ENCODE measurements at places on chromosomes 3 and 15.
A peak's percentile ranks its signal among the peaks of the same experiment; 100 is the strongest.

GRCh38 chr3:50708620-50709019 lies 33.9 kb downstream of the DOCK3 start:
- DNase-seq, result no peak

DNA sequence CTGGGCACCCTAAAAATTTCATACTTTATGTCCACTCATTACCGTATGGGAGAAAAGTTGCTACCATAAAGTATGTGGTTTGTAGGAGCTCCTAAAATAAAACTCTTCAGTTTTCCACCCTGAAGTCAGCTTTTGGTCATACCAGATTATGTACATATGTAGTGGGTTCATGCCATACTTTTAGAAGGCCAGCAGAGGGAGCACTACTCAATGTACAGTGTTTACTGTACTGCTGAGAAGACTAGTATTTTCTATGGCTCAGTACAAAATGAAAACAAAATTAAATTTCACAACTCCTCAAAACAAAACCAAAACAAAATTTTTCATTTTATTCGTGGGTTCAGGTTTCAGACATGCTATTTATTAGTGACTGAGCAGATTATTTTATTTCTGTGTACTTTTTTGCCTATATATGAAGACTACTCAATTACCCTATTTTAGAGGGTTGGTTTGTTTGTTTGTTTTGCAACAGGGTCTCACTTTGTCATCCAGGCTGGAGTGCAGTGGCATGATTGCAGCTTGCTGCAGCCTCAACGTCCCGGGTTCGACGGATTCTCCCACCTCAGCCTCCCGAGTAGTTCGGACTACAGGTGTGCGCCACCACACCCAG lies 24.3 kb downstream of the NXPE3 start:
- DNase-seq, result no peak

GRCh38 chr15:55829826-55830225 lies 86.9 kb upstream of the PRTG start:
- no peak for DNase-seq

- no peak for DNase-seq
Observed at GRCh38 chr3:138473391-138473790, 39.0 kb downstream of the ESYT3 start.

DNA sequence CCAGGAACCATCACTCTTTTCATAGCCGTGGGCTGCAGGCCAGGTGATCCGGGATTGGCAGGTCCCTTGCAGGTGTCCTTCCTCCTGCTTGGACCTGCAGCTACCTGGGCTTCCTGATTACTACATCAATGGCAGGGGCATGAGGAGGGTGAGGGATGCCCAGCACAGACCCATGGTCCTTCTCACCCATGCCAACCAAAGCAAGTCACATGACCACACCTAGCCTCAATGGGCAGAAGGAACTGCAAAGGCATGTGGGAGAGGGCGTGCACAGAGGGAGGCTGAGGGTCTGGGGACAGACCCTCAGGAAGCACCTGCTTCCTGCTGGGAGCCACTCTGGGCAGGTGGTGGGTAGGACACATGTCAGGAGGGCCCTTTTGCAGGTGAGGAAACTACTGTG lies 105.2 kb downstream of the NUP210 start:
- no peak for DNase-seq

DNA sequence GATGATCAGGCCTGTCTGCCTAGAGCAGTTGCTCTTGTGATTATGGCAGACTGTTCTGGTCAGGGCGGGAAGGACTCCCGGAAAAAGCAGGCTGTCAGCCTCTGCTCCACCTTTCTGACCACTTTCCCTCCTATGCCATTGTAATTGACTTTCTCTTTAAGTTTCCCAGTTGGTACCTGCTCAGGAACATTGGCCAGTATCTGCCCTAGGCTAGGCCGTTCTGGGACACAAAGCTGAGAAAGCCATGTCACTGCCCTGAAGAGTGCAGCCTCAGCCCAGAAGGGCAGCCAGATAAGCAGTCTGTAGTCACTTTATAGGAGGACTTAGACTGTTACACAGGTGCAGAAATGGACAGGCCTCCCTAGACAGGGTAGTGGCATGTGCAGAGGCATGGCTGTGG lies 80.8 kb downstream of the CLSTN2 start:
- DNase-seq, result no peak

DNA sequence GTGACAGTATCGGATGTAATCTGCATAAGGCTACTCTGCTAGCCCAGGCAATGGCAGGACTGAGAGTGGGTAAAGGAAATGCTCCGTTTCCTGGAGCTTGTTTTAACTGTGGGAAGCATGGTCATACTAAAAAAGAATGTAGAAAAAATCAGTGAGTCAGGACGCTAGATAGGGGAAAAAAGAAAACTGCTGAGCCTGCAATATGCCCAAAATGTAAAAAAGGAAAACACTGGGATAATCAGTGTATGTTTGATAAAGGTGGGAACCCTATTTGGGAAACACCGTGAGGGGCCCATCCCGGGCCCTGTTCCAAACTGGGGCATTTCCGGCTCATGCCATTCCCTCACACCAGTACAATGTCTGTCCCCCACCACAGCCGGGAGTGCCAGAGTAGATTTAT lies 775.8 kb downstream of the ZPLD1 start:
- DNase-seq, result no peak

DNA sequence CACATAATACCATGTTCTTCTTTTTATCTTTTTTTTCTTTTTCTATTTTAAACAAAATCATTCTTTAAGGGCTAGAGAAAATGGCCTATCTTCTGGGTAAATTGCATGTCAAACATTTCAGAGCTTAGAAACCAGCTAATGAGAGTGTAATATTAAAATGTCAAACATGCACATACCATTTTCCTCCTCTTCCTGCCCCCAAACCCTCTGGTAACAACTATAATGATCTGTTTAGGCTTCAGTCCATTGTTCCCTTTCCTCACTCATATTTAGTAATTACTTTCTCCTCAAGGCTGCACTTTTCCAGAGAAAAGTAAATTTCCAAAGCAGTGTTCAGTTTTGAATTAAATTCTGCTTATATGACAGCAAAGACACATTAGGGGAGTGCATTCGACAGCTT lies 224.3 kb upstream of the ROBO2 start:
- DNase-seq, result no peak

DNA sequence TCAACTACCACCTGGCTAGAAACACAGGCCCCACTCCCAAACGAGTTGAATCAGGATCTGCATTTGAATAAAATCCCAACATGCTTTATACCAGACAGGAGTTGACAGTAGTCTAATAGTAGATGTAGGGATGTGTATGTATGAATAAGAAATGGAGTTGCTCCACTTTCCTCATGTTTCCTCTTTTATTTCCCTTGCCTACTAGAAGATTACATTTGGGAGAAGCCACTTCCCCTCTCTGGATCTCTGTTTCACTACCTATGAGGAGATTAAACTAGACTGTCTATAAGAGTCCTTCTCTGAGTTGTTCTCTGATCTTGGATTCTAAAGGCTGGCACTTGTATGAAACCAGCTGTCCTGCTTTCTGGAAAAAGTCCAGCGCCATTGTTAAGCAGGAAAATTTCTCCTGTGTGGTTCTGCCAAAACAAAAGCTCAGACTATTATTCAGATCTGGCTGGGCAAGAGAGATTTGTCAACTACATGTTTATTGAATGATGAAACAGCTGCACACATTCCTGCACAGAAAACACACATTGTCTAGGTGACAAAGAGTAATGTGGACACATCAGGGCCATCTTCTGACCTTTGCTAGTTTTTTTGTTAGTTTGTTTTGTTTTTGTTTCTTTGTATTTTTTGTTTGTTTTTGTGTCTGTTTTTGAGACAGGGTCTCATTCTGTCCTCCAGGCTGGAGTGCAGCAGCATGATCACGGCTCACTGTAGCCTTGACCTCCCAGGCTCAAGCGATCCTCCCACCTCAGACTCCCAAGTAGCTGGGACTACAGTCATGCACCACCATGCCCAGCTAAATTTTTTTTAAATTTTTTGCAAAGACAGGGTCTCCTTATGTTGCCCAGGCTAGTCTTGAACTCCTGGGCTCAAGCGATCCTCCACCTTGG lies 29.9 kb downstream of the ACP3 start:
- peak; percentile 11 for DNase-seq

DNA sequence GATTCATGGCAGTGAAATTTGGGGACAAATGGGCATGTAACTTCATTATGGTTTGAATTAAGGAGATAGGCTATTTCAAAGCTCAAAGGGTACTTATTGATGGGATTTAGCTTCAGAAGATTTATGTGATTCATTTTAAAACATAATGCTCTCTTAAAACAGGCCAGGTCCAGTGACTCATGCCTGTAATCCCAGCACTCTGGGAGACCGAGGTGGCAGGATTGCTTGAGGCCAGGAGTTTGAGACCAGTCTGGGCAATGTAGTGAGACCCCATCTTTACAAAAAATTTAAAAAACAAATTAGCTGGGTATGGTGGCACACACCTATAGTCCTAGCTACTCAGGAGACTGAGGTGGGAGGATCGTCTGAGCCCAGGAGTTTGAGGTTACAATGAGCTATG lies 11.5 kb downstream of the THAP10 start:
- DNase-seq, result no peak

DNA sequence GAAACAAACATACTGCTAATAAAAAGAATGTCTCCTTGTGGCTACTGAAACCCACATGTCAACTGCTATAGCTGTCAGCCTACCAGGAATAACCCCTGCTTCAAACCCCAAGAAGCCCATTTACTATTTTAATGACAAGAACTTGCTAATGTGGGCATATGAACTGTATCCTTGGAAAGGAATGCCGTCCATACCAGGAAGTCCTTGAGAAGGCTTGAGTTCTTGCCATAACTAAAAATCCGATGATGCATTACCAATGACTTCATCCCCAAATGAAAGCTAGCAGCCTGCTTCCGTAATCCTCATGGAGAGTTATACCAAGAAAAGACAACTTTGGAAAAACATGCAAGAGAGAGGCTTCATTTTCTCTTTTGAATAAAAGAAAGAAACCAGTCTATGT lies 34.8 kb downstream of the MINDY4B start:
- peak; percentile 54 for DNase-seq

- no peak for DNase-seq
Observed at GRCh38 chr3:33831053-33831452, 32.6 kb downstream of the PDCD6IP start.

DNA sequence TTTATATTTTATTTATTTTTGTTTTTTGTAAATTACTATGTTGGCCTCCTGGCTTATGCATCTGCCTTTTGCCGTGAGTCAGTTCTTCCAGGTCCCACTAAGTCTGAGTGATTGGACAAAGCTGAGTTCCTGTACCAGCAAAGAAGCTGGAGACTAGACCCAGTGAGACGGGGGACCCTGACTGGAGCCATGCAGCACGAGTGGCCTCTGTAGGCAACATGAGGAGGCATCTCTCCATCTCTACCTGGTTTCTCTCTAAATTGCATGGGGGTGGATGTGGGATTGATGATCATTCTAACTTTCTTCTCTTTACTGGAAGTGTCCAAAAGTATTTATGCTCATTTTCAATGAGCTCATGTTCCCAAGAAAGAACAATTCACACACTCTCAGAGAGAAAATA lies 155.3 kb upstream of the MRPL3 start:
- DNase-seq, result no peak

DNA sequence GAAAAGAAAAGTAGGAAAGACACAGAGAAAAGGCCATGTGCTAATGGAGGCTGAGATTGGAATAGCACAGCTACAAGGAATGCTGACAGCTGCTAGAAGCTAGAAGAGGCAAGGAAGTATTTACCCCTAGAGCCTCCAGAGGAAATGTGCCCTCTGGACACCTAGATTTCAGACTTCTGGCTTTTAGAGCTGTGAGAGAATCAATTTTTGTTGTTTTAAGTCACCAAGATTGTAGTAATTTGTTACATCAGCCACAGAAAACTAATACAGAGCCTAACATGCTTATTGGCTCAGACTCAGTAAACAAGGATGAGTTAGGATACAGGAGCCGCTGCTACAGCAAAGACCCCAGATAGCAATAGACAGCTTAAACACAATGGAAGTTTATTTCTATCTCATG lies 33.1 kb upstream of the GLCE start:
- DNase-seq, result no peak

- no peak for DNase-seq
Observed at GRCh38 chr15:99954361-99955180, 221.3 kb upstream of the LYSMD4 start.

DNA sequence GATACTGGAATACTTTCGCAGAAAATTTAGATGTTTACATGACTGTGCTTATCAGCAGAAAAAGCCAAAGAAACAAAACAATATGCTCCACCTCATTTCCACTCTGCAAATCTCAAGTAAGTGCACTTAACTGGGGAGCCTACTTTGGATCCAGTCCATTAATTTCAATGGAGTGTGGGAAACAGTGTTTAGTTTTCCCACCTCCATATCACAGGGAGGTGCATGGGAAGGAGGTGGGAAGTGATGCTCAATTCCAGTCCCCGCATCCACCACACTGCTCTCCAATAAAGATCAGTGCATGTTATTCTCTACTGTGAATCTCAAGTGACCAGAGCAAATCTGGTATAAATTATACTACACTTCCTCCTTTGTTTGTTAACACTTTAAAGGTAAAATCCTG lies 2.9 kb downstream of the NEDD4 start:
- no peak for DNase-seq

DNA sequence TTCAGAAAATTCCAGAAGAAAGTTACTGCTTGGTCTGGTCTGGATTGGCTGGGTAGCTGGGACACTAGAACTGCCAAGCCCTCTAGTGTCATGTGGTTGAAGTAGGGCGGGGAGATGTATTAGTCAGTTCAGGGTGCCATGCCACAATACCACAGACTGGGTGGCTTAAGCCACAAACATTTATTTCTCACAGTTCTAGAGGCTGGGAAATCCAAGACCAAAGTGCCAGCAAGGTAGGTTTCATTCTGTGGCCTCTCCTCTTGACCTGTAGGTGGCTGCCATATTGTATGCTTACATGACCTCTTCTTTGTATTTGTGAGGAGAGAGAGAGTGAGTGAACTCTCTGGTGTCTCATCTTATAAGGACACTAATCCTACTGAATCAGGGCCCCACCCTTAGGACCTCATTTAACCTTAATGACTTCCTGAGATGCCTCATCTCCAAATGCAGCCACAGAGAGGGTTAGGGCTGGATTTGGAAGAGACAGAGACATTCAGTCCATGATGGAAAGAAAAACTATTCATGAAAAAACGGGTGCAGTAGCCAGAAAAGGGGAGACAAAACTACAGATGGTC lies 18.1 kb upstream of the ZSCAN2 start:
- no peak for DNase-seq

DNA sequence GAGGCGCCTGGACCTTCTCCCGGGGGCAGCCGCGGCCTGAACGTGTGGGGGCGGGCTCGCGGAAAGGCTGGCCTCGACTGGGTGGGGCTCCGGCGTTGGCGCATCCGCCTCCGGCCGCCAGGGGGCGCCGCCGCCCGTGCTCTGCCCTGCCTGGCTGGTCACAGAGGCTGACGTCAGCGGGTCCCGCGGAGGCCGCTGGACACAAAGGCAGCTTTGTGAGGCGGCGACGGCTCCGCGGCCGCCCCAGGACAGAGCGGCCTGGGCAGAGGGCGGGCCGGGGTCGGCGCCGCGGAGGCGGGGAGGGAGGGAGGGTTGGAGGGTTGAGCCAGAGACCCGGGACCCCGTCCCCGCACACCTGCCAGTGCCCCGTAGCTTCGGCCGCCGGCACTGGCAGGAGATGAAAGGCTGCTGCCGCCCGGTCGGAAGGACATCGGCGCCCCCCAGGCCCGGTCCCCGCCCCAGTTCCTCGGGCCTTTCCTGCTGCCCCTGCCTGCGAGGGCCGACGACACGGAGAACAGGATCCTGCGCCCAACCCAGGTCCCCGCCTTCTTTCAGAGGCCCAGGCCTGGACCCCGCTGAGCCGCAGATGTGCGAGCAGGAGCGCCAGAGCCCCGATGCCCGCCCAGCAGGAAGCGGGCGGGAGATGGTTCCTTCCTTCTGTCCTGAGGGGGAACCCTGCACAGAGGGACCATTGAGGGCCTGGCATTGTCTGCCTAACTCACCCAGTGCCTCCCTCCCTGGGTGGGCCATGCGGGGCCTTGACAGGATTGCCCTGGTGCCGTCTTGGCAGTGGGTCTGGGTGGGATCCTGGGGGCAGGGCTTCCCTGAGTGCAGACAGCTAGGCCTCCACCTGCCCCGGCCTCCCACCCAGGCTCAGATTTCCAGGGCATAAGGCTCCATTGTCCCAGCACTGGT lies 8.7 kb upstream of the SEMA3B start:
- no peak for DNase-seq
